ENCODE measurements at places on chromosomes 7 and 10.

DNA sequence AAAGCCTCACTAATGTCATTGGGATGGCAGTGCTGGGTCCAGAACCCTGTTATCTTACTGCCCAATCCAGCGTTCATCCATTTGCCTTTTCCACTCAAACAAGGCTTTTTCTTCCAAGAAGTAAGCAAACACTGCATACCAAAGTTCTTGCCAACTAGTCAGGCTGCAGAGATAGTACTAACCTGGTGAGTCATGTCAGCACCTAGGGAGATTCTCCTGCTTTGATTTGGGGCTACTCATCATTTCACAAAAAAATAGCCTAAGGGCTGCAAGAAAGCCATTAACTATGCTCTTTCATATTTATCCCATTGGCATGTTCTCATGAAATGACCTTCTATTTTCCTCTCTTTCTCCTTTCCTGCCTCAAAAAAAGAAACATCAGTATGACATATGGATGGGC, 142.6 kb downstream of the TWIST1 start:
- no peak overlapping the region for H3K27ac ChIP-seq
- no peak for DNase-seq
- no peaks in the 10 kb centered on the region for H3K27me3 ChIP-seq
- no peaks in the 10 kb centered on the region for H3K4me1 ChIP-seq
- no peak overlapping the region for H3K4me3 ChIP-seq

GRCh38 chr10:4816966-4817365, 9.0 kb upstream of the AKR1E2 start:
- DNase-seq, result no peak
- H3K4me3 ChIP-seq, result no peak overlapping the region
- H3K4me1 ChIP-seq, result no peaks in the 10 kb centered on the region

GRCh38 chr7:41222746-41223145, 480.1 kb downstream of the INHBA start:
- H3K36me3 ChIP-seq, result no peaks in the 10 kb centered on the region
- H3K27me3 ChIP-seq, result no peaks in the 10 kb centered on the region
- H3K4me1 ChIP-seq, result no peaks in the 10 kb centered on the region
- H3K27ac ChIP-seq, result no peak overlapping the region
- DNase-seq, result no peak
- H3K4me3 ChIP-seq, result no peak overlapping the region

DNA sequence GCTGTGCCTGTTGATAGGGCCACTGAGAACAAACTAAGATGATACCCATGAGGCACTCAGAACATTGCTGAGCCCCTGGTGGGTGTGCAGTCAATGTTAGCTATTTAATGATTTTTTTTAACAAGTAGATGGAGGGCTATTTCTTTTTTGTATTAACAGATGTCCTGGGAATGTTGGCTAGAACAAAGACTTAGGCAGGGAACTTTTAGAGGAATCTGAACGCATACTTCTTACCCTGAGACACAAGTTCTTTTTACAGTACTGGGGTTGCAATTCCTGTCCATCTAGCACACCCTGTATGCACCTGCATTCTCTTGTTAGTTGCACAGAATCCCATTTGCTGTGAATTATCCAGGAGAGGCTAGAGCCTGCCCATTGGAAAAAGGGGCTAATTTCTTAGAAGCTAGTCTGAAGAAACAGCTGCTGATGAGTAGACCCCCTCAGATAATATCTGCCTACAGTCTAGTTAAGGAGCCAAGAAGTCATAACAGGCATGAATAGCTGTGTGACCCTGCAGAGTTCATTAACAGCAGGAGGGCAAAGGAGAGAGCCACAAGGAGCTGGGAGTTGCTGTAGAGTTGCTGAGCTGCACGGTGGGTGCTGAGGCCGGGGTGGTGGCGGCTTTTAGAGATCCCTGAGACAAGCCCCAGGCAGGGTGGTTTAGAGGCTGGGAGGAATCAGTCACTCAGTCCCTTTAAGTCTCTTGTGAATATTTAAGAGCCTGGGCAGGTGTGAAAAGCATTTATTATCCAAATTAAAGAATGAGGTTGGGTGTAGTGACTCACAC, 103.7 kb upstream of the FZD8 start:
- DNase-seq, result no peak
- no peak overlapping the region for H3K4me3 ChIP-seq

GRCh38 chr7:33339074-33339790, 209.9 kb downstream of the BBS9 start:
- no peaks in the 10 kb centered on the region for H3K27me3 ChIP-seq
- no peak overlapping the region for H3K4me3 ChIP-seq
- no peak for DNase-seq
- H3K27ac ChIP-seq, result no peak overlapping the region

GRCh38 chr7:158094671-158095226, 492.9 kb downstream of the PTPRN2 start:
- H3K4me3 ChIP-seq, result no peak overlapping the region
- no peaks in the 10 kb centered on the region for H3K36me3 ChIP-seq
- H3K27me3 ChIP-seq, result peaks cover 5% of the 10 kb centered on the region
- H3K4me1 ChIP-seq, result no peaks in the 10 kb centered on the region
- no peak overlapping the region for H3K27ac ChIP-seq

- H3K36me3 ChIP-seq, result no peaks in the 10 kb centered on the region
- H3K4me3 ChIP-seq, result no peak overlapping the region
- DNase-seq, result no peak
- peaks cover 19% of the 10 kb centered on the region for H3K27me3 ChIP-seq
- H3K27ac ChIP-seq, result no peak overlapping the region
Observed at GRCh38 chr7:131924857-131925256, 368.4 kb upstream of the PODXL start.

- no peak overlapping the region for H3K27ac ChIP-seq
- no peak for DNase-seq
- peaks cover 18% of the 10 kb centered on the region for H3K27me3 ChIP-seq
- H3K36me3 ChIP-seq, result no peaks in the 10 kb centered on the region
Observed at GRCh38 chr7:21030237-21030871, 243.7 kb upstream of the SP8 start.

GRCh38 chr7:142452791-142453190, 194.9 kb upstream of the PRSS58 start:
- H3K36me3 ChIP-seq, result peaks cover 5% of the 10 kb centered on the region
- DNase-seq, result no peak
- peaks cover 23% of the 10 kb centered on the region for H3K4me1 ChIP-seq

- H3K4me3 ChIP-seq, result no peak overlapping the region
- no peaks in the 10 kb centered on the region for H3K36me3 ChIP-seq
- DNase-seq, result no peak
- H3K4me1 ChIP-seq, result no peaks in the 10 kb centered on the region
- H3K27ac ChIP-seq, result no peak overlapping the region
- H3K27me3 ChIP-seq, result no peaks in the 10 kb centered on the region
Observed at GRCh38 chr7:19378345-19378714, 233.1 kb upstream of the FERD3L start.

Measured in T-helper 17 cell (primary cell).